Myocyte (in vitro differentiated cells): ENCODE measurements at places on chromosomes 5 and 9. TPM values are rescaled to one million over a fixed set of nuclear protein-coding genes. Genes with fewer than 3 reads are reported as not detected.

FBXO10 gene
- total RNA-seq = 77.5 and 106 TPM in 2 replicates

RALGPS1 gene
- 3.6 and 7.5 TPM in 2 replicates for total RNA-seq

QRFP gene
- total RNA-seq = not detected in 2 replicates

NNT gene
- 170 and 190 TPM in 2 replicates for total RNA-seq

NMUR2 gene
- not detected in 2 replicates for total RNA-seq

AQP3 gene
- 89.2 and 113 TPM in 2 replicates for total RNA-seq

GGTA1 gene
- total RNA-seq = not detected in 2 replicates

KIAA0825 gene
- total RNA-seq = 2.9 and 3.4 TPM in 2 replicates

ARAP3 gene
- total RNA-seq = 0.16 and 0.47 TPM in 2 replicates

SPATA31D4 gene
- not detected in 2 replicates for total RNA-seq

KCNV2 gene
- total RNA-seq = not detected in 2 replicates

FBXO4 gene
- 9.1 and 15.9 TPM in 2 replicates for total RNA-seq

OR1L8 gene
- total RNA-seq = not detected in 2 replicates

NR2F1 gene
- total RNA-seq = 5.4 and 7.7 TPM in 2 replicates

DRD1 gene
- not detected in 2 replicates for total RNA-seq

PCDHGA7 gene
- total RNA-seq = 1.1 and 2.3 TPM in 2 replicates

DNA sequence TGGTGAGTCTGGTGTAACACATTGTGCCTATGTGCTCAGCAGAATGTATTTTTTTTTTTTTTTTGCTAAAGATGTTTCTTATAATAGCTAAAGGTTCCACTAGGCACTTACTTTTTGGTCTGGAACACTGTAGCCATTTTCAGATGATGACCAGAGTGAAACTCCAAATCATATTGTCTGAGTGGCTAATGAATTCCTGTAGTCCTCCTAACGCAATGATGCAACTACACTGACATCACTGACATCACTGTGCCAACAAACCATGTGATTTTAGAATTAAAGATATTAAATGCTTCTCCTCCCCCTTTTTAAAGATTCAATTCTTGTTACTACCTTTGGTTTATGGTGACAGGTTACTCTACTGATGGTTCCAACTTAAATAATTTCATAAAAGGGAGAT is 28.8 kb downstream of the JAKMIP2 start:
- DNase-seq = no peak

GRCh38 chr9:109728686-109729300 is 51.2 kb upstream of the PALM2AKAP2 start:
- no peak for DNase-seq

DNA sequence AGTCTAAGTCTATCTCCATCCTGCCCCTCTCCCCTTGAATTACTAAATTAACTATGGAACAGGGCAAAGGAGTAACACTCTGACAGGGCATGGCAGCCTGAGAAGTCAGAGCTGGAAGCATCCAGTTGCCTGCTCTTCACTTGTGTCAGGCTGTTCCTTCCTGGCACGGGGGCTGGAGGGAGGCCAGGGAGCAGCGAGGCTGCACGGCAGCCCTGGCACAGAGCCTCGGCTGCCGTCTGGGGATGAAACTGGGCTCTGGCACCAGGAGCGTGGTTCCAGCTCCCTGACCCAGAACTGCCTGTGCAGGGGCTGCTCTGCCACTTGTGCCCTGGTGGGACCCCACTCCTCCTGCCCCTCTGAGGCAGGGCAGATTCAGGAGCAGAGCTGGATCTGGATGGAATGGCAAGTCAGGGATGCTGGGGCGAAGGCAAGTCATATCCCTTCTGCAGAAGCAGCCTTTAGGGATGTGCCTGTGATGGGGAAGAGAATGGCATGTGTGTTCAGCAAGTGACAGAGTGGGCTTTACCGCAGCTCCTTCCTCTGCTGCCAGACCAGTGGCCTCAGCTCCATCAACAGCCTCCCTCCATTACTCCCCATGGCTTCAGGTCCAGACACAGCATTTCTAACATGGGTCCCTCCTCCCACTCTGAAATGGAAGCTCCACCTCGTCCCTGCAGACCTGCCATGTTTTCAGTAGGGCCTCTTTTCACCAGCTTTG is 42.2 kb upstream of the PDE8B start:
- DNase-seq = peak; percentile 73

GRCh38 chr9:8489835-8490234 is 690.3 kb upstream of the DMAC1 start:
- no peak for DNase-seq

- no peak for DNase-seq
Measured at GRCh38 chr9:86891091-86891490, 56.2 kb downstream of the GAS1 start.

- DNase-seq = no peak
Measured at GRCh38 chr5:1756481-1756880, 43.2 kb downstream of the MRPL36 start.

GRCh38 chr5:52825826-52826225 is 38.1 kb downstream of the ITGA1 start:
- no peak for DNase-seq

DNA sequence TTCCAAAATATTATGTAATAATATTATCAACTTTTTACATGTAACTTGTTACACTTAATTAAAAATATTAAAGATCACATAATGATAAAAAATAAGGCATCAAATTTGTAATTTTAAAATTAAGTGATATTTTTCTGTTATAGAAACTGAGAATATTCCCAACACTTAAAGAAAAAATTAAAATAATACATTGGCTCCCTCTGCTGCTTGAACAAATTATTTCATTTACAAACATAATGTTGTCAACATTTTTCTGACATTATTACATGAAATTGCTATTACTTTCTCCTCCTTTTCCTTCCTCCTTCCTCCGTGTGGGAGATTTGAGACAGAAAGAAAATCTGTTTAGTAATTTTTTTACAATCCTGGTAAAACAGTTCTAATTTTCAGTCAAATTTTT is 42.3 kb downstream of the RNF180 start:
- peak; percentile 53 for DNase-seq

DNA sequence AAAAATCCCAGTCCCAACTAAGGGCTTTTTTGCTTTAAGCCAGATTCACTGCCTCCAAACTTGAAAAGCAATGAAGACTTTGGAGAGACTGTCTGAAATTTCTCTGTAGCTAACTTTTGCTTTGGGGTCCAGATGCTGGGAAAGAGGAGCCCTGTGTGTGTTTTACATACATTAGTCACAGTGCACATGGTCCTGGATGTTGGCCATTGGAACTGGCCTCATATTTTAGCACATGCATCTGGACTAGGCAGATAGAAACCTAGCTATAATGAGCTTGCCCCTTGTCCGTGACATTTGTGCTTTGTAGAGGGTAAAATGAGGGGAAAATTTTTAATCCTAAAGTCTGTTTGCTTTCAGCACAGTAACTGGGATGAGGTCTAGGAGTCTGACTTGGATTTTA is 421.7 kb downstream of the CDK5RAP2 start:
- DNase-seq = no peak

GRCh38 chr5:108345541-108346171 is 36.2 kb downstream of the FBXL17 start:
- peak; percentile 27 for DNase-seq

GRCh38 chr5:172383191-172383802 is 71.0 kb downstream of the SH3PXD2B start:
- DNase-seq = no peak

DNA sequence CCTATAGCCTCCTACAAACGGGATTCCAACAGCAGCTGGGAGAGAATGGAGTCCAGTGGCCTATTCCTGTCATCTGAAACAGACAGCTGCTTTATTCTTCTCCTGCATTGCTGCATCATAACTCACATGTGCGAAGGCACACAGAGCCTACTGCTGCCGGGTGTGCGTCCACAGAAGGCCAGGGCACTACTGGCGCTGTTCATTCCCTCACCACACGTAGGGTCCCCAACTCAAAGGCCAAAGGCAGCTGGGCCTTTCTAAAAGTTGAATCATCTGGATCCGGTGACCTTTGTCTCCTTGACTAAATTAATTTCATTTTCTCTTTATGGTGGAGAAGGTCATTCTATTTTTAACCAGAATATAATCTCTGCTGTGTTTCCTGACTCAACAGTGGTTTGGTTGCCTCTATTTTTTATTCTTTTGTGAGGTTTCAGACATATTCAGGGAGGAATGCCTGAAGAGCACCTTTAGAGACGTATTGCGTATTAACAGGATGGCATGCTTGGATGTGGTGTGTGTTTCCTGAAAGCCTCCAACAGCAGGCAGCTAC is 10.8 kb upstream of the SPATA24 start:
- peak; percentile 95 for DNase-seq

DNA sequence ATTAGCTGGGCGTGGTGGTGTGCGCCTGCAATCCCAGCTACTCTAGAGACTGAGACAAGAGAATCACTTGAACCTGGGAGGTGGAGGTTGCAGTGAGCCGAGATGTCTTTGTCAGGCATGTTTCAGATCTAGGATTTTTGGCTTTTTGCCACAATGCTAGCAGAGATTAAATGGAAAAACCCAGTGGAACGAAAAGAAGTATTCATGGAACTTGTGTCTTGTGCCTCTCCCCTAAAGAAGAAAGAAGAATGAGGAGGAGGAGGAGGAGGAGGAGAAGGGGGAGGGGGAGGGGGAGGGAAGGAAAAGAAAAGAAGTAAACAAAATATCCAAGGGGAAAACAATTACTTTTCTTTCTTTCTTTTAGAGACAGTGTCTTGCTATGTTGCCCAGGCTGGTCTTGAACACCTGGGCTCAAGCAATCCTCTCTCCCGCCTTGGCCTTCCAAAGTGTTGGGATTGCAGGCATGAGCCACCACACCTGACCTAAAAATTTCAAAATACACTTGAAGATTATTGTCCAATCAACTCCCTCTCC is 106.0 kb downstream of the ARRDC3 start:
- no peak for DNase-seq

- DNase-seq = no peak
Measured at GRCh38 chr9:104506565-104506964, 2.5 kb downstream of the OR13F1 start.

DNA sequence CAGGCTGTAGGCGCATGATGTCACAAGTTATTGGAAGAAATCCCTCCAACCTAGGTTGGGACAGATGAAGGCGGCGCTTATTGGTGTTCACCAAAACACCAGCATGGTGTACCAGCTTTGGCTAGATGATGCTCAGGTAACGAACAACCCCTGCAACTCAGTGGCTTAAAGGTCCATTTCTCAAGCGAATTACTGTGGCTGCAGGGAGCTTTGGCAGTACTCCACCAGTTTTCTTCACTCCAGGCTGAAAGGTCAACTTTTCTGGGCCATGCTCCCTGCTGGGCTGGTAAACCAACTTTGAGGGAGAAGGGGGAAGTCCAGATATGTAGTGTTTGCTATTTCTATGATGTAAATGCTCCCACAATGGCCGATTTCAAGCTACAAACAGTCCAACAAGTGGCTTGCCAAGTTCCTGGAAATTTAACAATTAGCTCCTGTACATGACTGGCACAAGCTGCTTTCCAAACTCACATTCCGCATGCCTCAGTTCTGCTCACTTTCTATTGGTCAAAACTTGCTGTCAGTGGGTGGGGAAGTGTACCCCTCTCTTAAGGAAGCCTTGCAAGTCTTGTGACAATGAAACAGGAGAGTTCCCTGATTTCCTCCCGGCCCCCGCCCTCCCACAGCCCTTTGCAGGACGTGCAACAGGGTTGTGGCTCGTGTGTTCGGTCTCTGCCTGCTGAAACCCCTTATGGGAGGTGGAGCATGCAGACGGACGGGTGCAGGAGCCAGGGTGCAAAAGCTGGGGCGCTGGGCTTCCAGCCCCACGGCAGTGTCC is 588 bp upstream of the ZBED3 start:
- no peak for DNase-seq

- peak; percentile 22 for DNase-seq
Measured at GRCh38 chr5:139022528-139022927, 147.4 kb upstream of the LRRTM2 start.

DNA sequence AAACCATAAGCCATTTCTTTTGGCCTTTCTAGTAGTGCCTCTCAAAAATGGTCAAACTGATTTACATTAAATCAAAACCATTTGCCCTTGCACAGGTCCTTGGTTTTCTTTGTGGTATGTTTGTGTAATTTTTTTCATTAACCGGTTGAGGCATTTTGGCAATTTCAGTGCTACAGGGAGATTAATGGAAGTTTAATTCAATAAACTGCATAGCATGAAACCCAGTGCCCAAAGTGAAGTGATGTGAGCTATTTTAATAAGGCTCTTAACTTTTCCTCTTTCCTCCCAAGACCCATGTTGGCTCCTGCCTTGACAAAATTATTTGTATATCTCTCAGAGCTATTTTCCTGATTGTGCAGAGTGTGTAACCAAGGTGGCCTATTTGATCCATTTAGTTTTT is 326.2 kb upstream of the SEMA6A start:
- DNase-seq = no peak

DNA sequence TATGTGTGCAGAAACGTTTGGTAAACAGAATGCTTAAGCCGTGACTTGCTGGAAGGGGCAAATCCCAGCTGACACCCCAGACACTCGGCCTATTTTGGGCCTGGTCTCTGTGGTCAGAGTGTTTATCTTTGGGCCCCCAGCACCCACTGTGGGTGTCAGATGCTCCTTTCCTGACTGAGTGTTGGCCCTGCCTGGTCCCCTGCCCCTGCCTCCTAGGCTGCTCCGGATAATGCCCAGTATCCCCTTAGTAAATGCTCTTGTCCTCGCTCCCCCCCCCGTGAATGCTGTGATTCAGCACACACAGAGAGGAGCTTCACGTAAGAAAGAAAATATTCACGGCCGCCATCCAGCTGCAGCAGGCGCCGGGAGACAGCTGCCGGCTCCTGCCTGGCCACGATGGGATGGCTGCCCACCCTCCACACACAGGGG is 11.3 kb upstream of the ANGPTL2 start:
- DNase-seq = peak; percentile 98

DNA sequence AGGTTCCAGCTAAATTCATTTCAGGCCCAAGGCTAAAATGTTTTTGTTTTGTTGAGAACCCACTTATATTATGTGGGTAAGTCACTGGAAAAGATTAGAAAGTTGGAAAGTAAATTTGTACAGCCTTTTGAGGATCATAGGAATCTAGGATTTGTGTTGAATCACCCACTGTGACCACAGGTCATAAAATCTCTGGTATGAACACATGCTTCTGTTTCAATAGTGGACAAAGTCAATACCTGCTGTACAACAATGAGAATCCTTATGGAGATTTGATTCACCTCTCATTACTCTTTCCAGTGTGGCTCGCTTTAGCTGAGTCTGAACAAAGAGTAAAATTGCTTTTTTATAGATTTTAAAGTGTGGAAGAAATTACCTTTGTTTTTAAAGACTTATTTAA is 369.5 kb downstream of the TMEM167A start:
- DNase-seq = no peak

DNA sequence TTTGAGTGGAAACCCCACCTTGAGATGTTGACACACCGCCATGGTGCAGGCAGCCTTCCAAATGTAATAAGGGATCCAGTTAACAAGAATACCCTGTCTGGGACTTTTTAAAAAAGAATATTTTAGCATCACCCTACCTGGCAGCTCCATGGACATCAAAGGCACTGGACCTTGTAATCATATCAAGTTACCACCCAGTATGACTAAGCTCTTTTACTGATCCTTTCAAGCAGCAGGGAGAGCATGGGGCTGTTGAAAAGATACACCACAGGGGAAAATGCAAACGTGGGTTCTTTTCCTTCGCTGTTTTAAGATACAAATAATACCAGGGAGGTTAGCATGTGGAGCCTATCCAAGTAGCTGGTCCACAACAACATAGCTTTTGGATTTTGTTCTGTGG is 211.2 kb downstream of the SAXO1 start:
- peak; percentile 43 for DNase-seq

GRCh38 chr5:36777105-36777757 is 99.3 kb upstream of the NIPBL start:
- DNase-seq = peak; percentile 56
